ENCODE measurements at places on chromosomes 13 and 19. TPM values are rescaled to one million over a fixed set of nuclear protein-coding genes. Genes with fewer than 3 reads are reported as not detected.

The ADM5 gene
- 5.3 TPM for total RNA-seq

The ADGRE2 gene
- total RNA-seq, result 1.2 TPM

DNA sequence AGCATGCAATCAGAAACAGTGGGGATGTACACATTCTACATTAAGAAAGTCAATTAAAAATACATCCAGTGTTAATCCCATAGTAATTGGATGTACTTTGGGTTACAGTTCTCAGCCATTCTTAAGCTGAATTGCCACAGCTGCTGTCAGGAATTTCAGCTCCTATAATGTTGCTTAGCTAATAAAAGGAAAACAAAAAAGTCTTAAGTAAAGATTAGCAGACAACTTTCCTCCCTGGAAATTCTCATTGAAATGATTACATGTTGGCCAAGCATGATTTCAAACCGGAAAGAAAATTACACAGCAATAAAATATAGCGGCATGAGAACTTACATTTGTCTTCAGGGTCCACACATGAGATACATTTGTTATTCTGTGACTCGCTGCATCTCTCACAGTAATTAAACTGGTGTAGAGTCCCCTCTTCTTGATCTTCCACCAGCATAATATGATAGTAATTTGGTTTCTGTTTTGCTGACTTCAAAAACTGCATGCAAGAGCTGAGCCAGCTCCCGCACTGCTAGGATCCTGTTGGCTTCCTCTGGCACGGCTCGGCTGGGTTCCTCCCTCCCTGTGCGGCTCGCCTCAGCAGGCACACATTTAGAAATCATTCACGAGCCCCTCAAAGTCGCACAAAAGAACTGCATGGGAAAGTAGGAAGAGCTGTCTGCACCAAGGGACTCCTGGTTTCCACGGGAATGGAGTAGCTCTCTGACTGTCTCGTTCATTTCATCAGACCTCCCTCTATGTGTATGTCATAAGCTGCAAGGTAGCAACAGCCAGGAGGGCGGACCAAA, at the start of gene HTR2A:
HTR2A (minus strand) TSS at position 713 of the 797 bp plus-strand sequence. CDS start 1,147 bp downstream, outside the sequence.
- DNase-seq, result no peak

DNA sequence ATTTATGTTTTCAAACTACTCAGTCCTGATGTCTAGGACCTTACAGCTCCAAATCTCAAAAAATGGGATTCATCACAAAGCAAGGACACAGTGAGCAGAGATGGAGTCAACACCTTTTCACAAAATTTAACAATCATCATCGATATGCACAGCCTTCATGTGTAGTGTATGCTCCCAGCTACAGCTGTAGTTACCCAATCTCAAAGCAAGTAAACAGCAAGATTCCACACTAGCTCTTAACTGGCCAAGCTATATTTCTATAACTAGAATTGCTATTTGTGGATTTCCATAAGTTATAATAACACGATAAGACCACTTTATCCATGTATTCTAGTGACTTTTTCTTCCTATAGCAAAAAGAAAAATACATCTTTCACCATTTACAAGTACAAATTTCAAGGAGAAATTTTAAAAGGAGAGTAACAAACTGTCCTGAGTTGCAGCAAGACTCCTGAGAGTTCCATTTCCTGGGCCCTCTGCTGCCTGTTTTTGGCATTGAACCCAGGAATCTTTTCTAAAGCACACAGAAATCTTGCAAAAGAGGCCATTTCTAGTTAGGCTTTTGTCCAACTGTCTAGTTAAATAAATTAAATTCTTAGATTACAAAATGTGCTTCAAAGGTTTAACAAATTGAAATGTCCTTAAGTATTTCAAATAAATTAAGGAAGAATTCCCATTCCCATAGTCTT, 460.6 kb downstream of the FGF14 start:
- no peak for DNase-seq

GRCh38 chr13:94595001-94595949, 677 bp downstream of the TGDS start:
- DNase-seq, result no peak

The COX7A1 gene
- 5.2 TPM for total RNA-seq

- no peak for DNase-seq
Observed at GRCh38 chr13:47112205-47112902, 215.5 kb upstream of the HTR2A start.

- no peak for DNase-seq
Observed at GRCh38 chr19:31880283-31880682, 465.1 kb upstream of the ZNF507 start.

All from endothelial cell (in vitro differentiated cells).